ENCODE measurements at places on chromosomes 3 and 15. TPM values are rescaled to one million over a fixed set of nuclear protein-coding genes. Genes with fewer than 3 reads are reported as not detected.

CFAP100 gene
- not detected for total RNA-seq

WNT5A gene
- total RNA-seq: not detected

- H3K27me3 ChIP-seq: peaks cover 7% of the 10 kb centered on the region
- DNase-seq: no peak
- H3K27ac ChIP-seq: no peak overlapping the region
- H3K4me3 ChIP-seq: no peak overlapping the region
- no peaks in the 10 kb centered on the region for H3K36me3 ChIP-seq
- H3K4me1 ChIP-seq: no peaks in the 10 kb centered on the region
Measured at GRCh38 chr3:50490424-50490823, 13.0 kb downstream of the CACNA2D2 start.

DNA sequence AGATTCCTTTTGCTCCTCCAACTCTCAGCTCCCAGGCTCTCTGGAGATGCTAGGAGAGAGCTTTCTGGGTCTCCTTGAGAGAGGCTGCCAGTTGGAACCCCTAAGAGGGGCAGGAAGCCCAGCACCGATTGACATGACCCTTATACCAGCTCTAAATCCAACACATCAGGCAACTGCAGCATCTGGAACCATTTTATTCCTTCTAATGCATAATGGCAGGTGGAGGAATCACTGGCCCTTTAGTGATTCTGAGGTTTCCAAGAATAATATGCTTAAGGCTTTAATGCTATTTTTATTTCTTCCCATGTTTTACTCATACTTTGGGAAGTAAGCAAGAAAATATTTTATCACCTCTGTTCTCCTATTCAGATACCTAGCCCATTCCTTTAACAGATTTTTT lies 60.3 kb upstream of the TEX264 start:
- H3K36me3 ChIP-seq: no peaks in the 10 kb centered on the region
- no peak overlapping the region for H3K27ac ChIP-seq
- no peak for DNase-seq
- no peaks in the 10 kb centered on the region for H3K27me3 ChIP-seq
- no peak overlapping the region for H3K4me3 ChIP-seq
- H3K4me1 ChIP-seq: no peaks in the 10 kb centered on the region

GRCh38 chr3:63304421-63304820 lies 26.3 kb downstream of the SYNPR start:
- H3K4me3 ChIP-seq: no peak overlapping the region
- H3K27ac ChIP-seq: no peak overlapping the region
- H3K4me1 ChIP-seq: no peaks in the 10 kb centered on the region
- no peaks in the 10 kb centered on the region for H3K36me3 ChIP-seq

DNA sequence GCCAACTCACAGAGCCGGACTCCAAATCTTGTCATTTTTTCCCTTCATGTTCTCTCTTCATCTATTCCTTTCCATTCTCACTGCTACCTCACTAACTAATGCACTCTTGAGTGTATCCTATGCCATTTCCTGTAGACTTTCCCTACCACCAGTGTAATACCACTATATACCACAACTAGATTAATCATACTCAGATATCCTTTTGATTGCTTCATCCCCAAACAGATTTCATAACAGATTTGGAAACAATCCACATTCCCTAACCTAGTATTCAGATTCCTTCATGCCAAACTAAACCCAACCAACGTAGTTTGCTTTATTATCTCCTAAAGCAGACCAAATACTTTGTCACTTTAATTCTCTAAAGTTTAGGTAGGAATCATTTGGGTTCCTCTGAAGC lies 2.6 kb upstream of the PLOD2 start:
- no peak overlapping the region for H3K4me3 ChIP-seq
- no peak for DNase-seq
- no peak overlapping the region for H3K27ac ChIP-seq
- peaks cover 54% of the 10 kb centered on the region for H3K4me1 ChIP-seq
- H3K27me3 ChIP-seq: no peaks in the 10 kb centered on the region

DNA sequence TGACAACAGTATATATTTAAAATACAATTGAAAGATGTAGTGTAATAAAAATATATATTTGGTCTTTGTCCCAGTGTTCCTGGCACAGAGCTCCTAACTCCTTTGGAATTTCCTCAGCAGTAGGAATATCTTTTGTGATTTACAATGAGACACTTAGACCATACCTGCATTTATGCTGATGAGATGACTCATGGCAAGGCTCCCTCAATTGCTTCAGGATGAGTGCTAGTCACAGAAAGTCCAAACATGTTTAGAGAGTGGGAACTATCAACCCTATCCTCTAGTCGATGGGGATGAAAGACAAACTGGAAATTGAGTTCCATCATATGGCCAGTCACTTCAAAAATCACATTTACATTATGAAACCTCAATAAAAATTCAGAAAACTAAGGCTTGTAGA lies 588.3 kb upstream of the LMCD1 start:
- H3K4me3 ChIP-seq: no peak overlapping the region
- H3K4me1 ChIP-seq: no peaks in the 10 kb centered on the region
- no peak for DNase-seq

Measured in HepG2 (cell line).